ENCODE measurements at places on chromosomes 4 and X.

GRCh38 chr4:11566444-11567022 lies 137.8 kb upstream of the HS3ST1 start:
- no peak for DNase-seq

- DNase-seq, result peak; percentile 11
Observed at GRCh38 chrX:81957900-81958545, 756.1 kb downstream of the SH3BGRL start.

DNA sequence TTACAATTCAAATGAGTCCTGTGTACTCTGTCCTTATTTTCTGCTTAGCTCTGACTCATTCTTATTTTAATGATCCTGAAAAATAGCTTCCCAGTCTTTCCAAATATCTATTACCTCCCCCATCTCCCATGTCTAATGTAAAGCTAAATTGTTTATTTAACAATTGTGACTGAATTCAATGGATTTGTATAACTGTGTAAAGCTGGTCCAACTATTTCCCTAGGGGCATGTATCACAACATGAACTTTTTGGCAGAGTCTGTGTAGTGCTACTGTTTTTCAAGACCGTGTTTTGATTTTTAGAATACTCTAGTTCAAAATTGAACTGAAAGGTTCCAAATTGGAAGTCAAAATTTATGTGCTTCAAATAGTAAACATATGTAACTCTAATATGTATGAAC lies 67.8 kb downstream of the SPCS3 start:
- DNase-seq, result no peak

- peak; percentile 39 for DNase-seq
Observed at GRCh38 chr4:73698217-73698616, 42.2 kb upstream of the CXCL8 start.

DNA sequence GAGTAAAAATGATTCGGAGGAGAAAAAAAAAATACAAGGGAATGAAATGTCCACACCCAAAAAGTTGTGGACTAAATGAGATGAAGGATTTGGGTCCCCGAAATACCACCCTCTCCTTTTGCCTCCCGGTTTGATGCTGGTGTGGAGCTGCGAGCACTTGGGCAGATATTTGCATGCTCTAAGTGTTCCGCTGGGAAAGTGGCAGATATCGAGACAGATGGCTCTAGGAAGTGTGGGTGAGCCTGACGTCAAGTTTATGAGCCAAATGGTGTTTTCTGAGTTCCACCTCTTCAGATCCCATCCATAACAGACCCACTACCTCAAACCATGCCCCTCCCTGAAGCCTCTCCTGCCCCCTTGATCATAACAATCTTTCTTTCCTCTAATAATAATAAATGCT lies 228.6 kb downstream of the QDPR start:
- no peak for DNase-seq

- no peak for DNase-seq
Observed at GRCh38 chrX:154348646-154349358, 25.6 kb downstream of the FLNA start.

GRCh38 chrX:40933706-40934425 lies 151.4 kb upstream of the USP9X start:
- no peak for DNase-seq

- peak; percentile 59 for DNase-seq
Observed at GRCh38 chr4:3346146-3346545, 53.3 kb downstream of the RGS12 start.

All from urothelium cell line (cell line).